CD4-positive, alpha-beta T cell treated with Interferon gamma for 1 hour (primary cell): ENCODE measurements at places on chromosomes 7 and 10.

- peak; percentile 26 for DNase-seq
Observed at GRCh38 chr7:107879400-107880035, 11.5 kb upstream of the DLD start.

GRCh38 chr7:108368466-108368865 is 87.8 kb downstream of the NRCAM start:
- no peak for DNase-seq

DNA sequence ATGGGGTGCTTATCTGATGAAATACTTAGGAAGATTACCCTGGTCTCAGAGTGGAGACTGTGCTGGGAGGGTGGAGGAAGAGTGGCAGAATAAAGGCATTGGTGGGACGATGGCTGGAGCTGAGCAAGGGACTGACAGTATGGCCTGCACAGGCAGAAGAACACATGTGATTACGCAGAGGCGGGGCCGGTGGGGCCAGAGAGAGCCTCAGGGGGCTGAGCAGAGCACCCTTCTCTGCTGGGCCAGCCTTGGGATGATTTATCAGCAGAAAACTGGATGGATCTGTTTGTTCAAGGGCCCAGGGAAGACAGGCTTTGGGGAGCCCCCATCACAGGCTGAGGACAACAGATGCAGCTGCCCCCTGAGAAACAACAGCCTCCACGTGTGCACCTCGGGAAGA is 272.1 kb downstream of the SDK1 start:
- DNase-seq = no peak

DNA sequence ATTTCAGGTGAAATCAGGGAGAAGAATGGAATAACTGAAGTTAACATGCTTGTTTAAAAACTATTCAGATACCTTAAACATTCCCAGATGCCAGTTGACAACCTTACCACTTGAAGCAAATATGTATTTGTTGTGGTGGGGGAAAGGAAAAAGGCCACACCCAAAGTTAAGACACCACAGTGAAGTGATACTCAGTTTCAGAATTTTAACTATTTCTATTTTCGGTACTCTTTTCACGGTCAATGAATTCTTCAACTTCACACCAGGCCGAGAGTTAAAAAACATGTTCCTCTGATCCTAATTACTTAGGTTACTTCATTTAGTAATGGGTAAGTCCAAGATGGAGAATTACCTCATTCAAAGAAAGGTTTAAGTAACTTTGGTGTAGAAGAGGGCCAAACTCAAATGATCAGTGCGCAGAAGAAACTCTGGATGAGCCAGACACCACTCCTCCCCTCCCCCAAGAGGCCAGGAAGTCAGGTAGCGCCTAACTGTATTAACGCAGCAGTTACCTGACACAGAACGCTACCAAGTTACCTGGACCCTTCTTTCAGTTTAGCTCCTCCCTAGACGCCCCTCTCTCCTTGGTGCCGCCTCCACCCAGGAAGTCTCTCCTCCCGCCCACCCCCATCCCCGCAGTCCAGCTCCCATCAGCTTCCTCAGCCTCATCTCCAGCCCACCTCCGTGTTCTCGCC is 700 bp downstream of the MTPN start:
- peak; percentile 32 for DNase-seq

DNA sequence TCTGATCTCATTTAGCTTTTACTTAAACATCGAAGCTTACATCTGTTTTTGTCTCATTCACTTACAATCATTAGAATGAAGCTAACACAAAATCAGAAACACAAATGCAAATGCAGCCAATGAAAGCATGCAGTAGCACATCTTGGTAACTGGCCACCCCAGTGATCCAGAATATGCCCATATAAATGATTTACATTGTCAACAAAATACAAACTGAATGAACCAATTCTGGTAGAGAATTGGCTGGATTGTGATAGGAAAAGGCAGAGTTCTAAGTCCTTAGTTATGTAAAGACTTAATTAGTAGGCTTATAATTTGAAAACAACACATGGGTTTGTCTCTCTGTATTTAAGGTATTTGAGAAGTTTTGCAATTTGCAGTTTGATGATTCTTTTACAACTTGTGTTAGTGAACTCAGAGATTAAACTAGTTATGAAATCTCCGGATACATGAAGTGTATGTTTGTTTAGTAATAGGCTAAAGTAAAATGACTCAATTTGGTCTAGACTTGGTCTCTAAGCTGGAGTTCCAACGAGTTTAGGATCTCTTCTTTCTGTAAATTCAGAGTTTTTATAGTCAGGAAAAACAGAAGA is 21.2 kb downstream of the TECTB start:
- no peak for DNase-seq

DNA sequence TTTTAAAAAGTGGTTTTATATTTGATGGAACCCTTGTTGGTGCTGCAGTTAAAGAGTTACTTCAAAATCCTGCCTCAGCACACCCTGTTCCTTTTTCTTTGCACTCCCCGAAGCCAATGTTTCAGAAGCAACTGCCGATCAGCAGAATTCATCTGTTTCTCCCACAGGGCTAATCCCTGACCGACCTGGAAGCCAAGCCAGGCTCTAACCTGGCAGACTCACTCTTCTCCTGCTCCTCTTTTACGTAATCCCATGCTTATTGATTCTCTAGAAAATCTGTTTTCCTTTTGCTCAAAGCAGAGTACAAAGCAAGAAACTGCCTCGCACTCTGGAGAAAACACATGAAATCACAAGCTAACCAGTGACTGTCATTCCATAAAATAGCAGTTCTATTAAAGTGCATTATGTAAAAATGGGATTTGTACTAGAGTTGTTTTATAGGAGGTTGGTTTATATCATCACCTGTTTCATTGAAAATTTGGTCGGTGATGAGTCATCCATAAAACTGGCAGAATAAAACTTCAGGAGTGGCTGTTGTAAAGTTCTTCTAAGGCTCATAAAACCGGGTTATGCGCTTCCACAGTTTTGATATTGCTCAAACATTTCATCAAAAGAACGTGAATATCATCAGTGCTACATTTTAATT is 99.9 kb downstream of the CNTNAP2 start:
- no peak for DNase-seq

DNA sequence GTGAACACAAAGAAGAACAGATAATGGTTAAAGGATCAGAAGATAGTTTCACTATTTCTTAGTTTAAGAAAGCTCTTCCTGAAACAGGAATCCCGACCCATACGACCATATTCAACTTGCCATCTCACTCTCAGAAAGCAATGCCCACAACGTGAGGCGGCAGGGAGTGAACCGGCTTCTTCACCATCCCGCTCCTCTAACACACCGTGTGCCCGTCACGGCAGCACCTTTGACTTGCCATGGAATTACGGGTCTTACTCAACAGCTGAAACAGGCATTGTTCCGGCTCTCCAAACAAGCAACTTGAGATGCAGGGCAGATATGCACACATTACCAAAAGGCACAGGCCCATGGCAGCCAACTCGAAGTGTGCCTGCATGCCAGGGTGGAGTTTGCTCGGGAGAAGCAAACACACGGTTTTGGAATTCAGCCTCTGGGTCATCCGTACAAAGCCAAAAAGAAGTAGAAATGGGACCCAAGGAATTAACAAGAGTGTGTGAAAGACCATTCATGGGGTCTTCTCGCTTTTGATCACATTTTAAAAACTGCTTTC is 293.6 kb downstream of the DNAJB6 start:
- DNase-seq = no peak

GRCh38 chr7:55898287-55898686 is 11.0 kb downstream of the ZNF713 start:
- DNase-seq = no peak

DNA sequence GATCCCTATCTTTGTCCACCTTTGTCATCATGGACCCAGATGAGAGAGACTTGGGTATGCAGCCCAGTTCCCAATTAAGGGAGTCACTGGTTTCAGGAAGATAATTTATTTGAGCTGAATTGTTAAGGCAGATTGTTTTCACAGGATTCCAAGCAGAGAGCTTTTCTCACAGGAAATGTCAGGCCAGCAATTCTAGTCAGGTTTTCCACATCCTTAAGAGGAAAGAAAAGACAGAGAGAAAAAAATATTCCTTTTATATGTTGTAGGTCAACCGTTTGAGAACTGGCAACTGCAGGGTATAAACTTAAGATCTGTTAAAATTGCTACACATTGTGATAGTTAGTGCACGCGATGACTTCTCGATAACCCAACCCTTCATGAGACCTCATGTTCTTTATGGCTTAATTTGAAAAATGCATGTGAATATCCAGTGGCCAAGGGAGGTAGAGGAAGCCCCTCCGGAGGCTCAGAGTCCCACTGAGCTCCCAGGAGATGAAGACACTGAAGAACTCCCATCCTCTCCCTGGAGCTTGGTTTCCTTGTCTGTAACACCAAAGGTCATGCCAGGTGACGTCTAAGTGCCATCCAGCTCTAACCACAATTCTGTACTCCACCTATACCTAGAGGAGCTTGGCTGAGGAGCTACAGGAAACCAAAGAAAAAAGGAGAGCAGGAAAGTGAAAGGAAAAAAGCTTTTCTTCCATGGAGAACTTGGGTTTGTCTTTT is 45.6 kb downstream of the MINDY4 start:
- no peak for DNase-seq

GRCh38 chr10:58781873-58782488 is 269.3 kb downstream of the BICC1 start:
- no peak for DNase-seq

- no peak for DNase-seq
Observed at GRCh38 chr7:100602889-100603725, 944 bp downstream of the PCOLCE start.

- DNase-seq = no peak
Observed at GRCh38 chr7:47385536-47386125, 196.3 kb downstream of the TNS3 start.

DNA sequence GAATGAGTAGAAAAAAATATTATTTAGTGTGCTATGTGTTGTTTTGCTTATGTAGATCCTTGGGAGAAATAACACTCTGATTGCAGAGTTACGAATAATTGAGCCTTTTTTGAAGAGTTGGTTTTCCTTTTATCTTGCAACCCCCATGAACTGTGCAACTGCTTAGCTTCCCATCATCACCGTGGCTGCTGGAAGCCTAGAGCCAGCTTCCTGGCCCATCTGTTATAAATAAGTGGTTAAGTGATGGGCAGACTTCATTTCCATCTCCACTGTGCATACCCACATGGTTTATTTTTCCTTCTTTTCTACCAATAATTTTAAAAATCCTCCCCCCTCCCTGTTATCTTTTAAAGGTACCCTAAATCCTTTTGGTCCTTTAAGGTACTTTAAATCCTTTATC is 554.9 kb upstream of the GALNT17 start:
- no peak for DNase-seq

- DNase-seq = peak; percentile 4
Observed at GRCh38 chr7:29142021-29142727, 4.2 kb downstream of the CPVL start.

GRCh38 chr7:40221836-40222235 is 87.0 kb downstream of the SUGCT start:
- DNase-seq = no peak

- no peak for DNase-seq
Observed at GRCh38 chr7:48097521-48098231, 8.6 kb downstream of the UPP1 start.

DNA sequence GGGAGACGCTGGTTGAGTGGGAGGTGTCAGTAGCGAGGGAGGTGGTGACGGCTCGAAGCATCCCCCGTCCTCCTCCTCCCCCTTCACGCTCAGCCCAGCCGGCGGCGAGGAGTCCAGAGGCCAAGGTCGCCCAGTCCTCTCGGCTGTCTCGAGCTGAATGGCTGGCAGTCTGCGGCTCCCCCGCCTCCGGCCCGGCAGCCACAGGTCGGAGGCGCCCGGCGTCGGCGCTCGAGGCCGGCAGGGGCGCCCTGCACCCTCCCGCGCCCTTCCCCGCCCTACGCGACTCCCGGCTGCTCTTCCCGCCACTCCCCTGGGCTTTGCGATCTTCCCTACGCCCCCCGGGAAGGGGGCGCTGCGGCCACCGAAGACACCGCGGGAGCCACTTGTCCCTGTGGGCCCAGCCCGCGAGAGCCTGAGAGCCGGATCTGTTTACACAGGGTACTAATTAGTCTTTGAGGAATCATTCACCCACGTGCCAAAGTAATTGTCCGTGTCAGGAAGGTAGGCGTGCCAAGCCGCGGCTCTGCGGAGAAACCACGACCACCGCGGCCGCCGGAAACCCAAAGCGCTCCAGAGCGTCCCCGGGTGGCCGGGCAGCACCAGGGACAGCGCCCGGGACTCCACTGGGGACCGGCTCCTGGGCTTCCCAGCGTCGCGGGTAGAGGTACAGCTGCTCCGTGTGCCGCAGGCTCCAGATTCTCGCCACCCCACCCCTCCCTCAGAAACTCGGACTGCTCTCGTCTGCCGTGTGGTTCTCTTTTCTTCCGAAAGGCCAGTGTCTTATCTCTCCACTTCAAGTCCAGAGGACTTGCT is at the start of gene NXPH1:
Gene NXPH1 (plus strand): TSS at position 133 of the 813 bp plus-strand sequence.
- DNase-seq = no peak

- no peak for DNase-seq
Observed at GRCh38 chr7:138015096-138015495, 13.2 kb upstream of the CREB3L2 start.

- no peak for DNase-seq
Observed at GRCh38 chr10:14674376-14675050, 100.2 kb downstream of the FAM107B start.

DNA sequence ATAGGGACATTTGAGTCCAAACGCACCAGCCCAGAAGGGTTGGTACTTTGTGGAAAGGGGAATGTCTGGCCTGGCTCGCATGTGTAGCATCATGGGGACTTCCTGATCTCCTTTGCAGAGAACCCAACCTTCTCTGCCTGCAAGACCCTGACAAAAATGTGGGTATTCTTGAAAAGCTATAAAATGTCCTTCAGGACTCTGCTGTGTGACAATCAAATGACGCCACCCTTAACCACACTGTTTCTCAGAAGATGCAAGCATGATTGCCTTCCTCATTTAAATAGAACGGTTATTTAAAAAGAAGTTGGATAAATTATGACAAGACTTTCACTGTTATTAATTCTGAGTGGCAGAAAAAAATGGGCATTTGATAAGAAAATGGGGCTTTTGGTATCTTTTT is 15.1 kb upstream of the GPR15LG start:
- DNase-seq = no peak

GRCh38 chr10:112330162-112330561 is 43.8 kb upstream of the ACSL5 start:
- no peak for DNase-seq

- DNase-seq = no peak
Observed at GRCh38 chr10:87579563-87579962, 74.9 kb downstream of the MINPP1 start.

DNA sequence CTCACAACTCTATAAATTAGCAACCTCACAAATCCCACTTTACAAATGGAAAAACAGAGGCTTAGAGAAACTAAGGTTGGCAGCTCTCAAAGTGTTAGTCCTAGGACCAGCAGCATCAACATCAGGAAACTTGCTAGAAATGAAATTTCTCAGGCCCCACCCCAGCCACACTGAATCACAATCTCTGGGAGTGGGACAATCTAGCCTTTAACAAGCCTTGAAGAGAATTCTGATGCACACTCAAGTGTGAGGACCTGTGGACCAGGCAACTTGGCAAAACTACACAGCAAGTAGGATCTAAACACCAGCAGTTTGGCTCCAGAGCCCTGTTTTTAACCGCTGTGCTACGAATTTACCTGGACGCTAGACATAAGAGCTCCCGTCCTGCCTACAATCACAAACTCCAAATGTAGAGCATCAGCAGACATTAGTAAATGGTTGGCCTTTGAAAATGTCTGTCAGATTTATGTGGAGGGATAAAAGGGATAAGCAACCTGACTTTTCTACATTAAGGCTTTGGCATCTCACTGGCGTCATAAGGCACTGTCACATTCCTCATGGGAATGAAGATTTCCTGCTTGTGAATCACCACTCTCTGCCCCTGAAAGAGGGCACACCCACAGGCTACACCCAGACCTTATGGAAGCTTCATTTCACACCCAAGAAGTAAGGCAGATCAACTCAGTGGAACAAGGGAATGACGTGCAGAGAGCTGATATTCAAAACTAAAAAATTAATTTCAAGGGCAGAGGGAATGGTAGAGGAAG is 34.5 kb downstream of the PPP1R3C start:
- DNase-seq = no peak

GRCh38 chr7:88668591-88668990 is 90.9 kb upstream of the ZNF804B start:
- no peak for DNase-seq
